ENCODE measurements at places on chromosomes 7 and 10.

DNA sequence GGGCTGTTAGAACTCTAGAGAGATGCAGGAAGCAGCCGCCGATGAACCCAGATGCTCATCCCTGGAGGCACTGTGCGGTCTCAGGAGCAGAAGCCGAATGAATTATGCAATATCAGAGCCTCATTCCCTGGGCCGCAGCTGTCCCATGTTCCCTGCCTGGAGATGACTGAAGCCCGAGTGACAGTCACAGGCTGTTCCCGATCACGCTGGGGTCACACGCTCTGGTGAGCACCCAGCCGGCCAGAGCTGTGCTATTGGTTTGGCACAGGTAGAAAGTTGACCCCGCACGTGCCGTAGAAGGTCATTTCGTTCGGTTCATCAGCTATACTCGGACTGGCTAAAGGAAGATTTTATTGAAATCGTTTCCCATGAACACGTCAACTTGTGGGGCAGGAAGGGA, 140.5 kb upstream of the SH2B2 start:
- no peak for DNase-seq

GRCh38 chr10:91049988-91050360, 129.1 kb upstream of the ANKRD1 start:
- no peak for DNase-seq

DNA sequence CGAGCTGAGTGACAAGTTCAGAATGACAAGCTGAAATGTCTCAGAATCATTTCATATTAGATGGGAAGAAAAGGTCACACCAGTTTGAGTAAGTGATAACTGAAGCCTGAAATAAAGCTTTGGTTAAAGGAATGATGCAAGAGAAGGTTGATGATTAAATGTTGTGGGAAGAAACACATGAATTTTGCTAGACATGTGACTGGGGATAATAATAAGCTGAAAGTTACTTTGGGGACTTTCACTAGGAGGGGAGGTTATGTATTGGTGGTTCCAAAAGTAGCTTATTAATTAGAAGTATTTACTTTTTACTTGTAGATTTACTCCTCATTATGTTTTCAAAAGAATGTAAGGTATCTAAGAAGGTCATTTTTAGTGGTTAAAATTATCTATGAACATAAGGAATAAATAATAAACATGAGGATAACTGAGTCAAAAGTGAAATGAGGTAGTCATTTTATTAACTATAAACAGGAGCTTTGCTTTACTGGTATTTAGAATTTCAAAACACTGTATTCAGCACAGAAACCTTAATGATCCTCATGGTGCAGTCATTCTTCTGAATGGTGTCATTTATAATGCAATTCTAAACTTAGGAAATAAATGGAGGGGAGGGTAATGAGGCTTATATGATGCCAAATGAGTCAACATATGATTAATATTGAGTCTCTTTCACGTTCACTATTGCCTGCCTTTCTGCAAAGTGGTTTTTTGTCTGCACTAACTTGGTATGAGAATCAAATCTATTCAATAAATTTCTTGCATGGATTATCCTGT, 63.7 kb downstream of the PRKG1 start:
- no peak for DNase-seq

DNA sequence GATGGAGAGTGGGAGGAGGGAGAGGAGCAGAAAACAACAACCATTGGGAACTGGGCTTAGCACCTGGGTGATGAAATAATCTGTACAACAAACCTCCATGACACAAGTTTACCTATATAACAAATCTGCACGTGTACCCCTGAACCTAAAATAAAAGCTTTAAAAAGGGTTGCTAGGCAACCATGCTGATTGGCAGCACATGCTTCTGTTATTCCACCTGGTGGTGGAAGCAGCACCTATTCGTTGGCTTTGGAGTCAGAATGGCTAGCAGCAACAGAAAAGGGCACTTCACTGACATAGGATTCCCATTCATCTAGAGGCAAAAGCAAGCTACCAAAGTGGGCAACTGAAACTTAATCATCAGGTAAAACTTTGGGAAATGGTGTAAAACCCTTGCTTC, 57.1 kb downstream of the RELN start:
- no peak for DNase-seq

DNA sequence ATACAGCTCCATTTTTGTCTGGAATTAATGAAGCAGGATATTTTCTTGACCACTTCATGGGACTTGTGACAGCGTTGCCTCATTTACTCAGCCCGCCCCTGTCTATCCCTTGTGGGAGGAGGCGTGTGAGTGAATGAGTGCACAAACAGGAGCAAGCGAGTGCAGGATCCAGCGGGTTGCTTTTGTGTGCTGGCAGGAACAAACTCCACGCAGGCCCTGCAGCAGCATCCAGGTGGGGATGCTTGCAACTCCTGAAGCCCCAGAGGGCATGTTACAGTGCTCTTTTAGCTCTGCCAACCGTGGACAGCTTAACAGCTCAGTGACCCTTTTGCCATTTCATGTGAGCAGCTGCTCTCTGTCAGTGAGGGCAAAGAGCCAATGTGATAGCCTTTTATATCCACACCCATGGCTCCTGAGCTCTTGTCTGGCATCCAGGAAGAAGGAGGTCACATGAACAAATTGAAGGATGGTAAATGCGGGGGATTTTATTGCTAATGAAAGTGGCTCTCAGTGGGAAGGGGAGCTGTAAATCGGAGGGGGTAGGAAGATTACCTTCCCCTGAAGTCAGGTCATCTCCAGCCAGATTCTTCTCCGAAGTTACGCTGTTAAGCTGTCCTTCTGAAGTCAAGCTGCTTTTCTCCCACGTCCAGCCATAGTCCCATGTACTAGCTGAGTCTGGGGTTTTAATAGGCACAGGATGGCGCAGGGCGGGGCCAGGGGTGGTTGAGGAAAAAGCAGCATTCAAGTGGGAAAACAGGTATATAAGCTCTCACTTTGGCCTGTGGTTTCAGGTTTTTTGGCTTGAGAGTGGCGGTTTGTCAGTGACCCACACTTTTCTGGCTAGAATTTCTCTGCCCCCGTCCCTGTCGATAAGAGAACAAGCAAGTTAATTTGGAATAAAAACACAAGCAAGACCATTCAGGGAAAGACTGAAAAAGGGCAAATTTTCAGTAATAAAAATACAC, 714.7 kb upstream of the MBL2 start:
- DNase-seq: no peak

Measured in LNCaP clone FGC (cell line).